ENCODE measurements at places on chromosomes 12 and 14. TPM values are rescaled to one million over a fixed set of nuclear protein-coding genes. Genes with fewer than 3 reads are reported as not detected.

MUCL1 gene
- not detected for polyA plus RNA-seq

PTCSC3 gene
- polyA plus RNA-seq, result not detected

KLRB1 gene
- polyA plus RNA-seq, result not detected

LHX5 gene
- 2.0 TPM for polyA plus RNA-seq

GLT8D2 gene
- polyA plus RNA-seq, result 8.3 TPM

IL26 gene
- not detected for polyA plus RNA-seq

DBX2 gene
- 0.07 TPM for polyA plus RNA-seq

GPR68 gene
- 2.1 TPM for polyA plus RNA-seq

CLEC4D gene
- not detected for polyA plus RNA-seq

ZNF839 gene
- 13.3 TPM for polyA plus RNA-seq

PRB2 gene
- polyA plus RNA-seq, result not detected

CACNA1C gene
- 10.0 TPM for polyA plus RNA-seq

CLEC6A gene
- polyA plus RNA-seq, result not detected

FOXG1 gene
- 54.0 TPM for polyA plus RNA-seq

ZC2HC1C gene
- polyA plus RNA-seq, result 4.5 TPM

ANKRD9 gene
- polyA plus RNA-seq, result 1.5 TPM

NTF3 gene
- polyA plus RNA-seq, result not detected

KRT79 gene
- polyA plus RNA-seq, result not detected

P2RX2 gene
- not detected for polyA plus RNA-seq

SIX6 gene
- not detected for polyA plus RNA-seq

RNASE1 gene
- not detected for polyA plus RNA-seq

CD163L1 gene
- 0.62 TPM for polyA plus RNA-seq

GPR137C gene
- 118 TPM for polyA plus RNA-seq

TAS2R7 gene
- polyA plus RNA-seq, result not detected

TAS2R46 gene
- not detected for polyA plus RNA-seq

CLEC9A gene
- polyA plus RNA-seq, result not detected

RIPK3 gene
- polyA plus RNA-seq, result not detected

HOXC12 gene
- not detected for polyA plus RNA-seq

GPRC5D gene
- not detected for polyA plus RNA-seq

GYS2 gene
- 0.14 TPM for polyA plus RNA-seq

TC2N gene
- 0.54 TPM for polyA plus RNA-seq

PYGL gene
- not detected for polyA plus RNA-seq

RAB15 gene
- polyA plus RNA-seq, result 42.0 TPM

POU6F1 gene
- 12.7 TPM for polyA plus RNA-seq

RGS6 gene
- 2.1 TPM for polyA plus RNA-seq

ESRRB gene
- polyA plus RNA-seq, result 1.9 TPM

WIF1 gene
- polyA plus RNA-seq, result 0.77 TPM

CD163 gene
- not detected for polyA plus RNA-seq

HCAR1 gene
- polyA plus RNA-seq, result not detected

TUBA1C gene
- polyA plus RNA-seq, result 56.2 TPM

CLEC4C gene
- polyA plus RNA-seq, result not detected
